ENCODE measurements at places on chromosomes 11 and 22.

GRCh38 chr11:120169981-120170698, 32.2 kb upstream of the TRIM29 start:
- DNase-seq: peak; percentile 2

DNA sequence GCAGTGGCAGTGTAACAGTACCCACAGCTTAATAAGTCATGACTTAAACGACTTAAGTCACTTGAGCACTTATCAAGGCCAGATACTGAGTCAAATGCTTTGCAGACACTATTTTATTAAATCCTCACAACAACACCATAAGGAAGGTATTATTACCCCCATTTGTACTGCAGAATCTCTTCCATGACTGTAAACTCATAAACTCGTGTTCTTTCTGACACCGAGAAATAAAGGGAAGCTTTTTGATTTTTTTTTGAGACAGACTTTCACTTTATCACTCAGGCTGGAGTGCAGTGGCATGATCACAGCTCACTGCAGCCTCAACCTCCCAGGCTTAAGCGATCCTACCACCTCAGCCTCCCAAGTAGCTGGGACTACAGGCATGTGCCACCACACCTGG, 103.8 kb downstream of the ABTB2 start:
- DNase-seq: no peak

- DNase-seq: peak; percentile 59
Measured at GRCh38 chr22:22787786-22788459, 99.7 kb upstream of the IGLL5 start.

DNA sequence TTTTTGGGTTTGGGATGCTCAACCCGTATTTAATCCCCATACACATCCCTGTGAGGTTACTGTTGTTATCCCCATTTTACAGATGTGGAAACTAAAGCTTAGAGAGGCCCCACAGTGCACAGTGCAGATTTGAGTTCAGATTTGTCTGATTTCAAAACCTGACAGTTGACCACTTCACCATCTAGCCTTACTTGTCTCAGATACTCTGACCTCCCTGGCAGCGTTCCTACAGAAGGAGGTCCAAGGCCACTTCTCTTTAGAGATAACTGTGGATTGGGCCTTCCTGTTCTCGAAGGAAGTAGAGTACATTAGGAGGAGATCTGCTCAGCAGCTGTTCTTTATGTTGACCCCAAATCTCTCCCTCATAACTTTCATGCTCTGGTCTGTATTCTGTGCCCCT, 46.7 kb upstream of the CTTN start:
- DNase-seq: no peak

DNA sequence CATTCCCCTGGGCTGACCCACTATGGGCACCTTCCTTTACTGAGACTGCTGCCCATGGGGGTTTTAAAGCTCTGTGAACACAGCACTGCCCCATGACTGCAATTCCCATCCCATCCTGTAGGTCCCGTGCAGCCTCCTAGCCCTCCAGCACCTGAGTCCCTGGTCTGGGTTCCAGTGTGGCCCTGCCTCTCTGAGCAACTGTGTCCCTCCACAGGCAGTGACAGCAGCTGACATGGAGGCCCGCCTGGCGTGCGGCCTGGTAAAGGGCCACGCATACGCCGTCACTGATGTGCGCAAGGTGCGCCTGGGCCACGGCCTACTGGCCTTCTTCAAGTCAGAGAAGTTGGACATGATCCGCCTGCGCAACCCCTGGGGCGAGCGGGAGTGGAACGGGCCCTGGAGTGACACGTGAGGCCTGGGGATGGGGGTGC, 12.6 kb downstream of the OMP start:
- DNase-seq: no peak

DNA sequence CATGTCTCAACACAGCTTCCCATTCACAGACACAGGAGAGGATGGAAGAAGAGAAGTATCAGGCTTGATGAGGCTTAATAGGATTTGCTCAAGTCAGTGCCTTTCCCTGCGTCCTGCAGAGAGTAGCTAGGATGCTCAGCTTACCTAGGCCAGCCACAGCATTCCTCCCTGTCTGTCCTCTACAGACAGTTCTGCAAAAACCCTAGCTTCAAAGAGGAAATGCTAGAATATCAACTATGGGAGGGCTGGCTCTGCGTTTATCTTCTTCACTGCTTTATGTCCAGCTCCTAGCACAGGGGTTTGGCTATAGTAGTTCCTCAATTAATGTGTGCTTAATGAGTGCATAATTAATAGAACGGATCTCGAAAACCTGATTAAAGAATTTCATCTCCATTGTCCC, 16.4 kb downstream of the KCNJ5 start:
- DNase-seq: no peak

DNA sequence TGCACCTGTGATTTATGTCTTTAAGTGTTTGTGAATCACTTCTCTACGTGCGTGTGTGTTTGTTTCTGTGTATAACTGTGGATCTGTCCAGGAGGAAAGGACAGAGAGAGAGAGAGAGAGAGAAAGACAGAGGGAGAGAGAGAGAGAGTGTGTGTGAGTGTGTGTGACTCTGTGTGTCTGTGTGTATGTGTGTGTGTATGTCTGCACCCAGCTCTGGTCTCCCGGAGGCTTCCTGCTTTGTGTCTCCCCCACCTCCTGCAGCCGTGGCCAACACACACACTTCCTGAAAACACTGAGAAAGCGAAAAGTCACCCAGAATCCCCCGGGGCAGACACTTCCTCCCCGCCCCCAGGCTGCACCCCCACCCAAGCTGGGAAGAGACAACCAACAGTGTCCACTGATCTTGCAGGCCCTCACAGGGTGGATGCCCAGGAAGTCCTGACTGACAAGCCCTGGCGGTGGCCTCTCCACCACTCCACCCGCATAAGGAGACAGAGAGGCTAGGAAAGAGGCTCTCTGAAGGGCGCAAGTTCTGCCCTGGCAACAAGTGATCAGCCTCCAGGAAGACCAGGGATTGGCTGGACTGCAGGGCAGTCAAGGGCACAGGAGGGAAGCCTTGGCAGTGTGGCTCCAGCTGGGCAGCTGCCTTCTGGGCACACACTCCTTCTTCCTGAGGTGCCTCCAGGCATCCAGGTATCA, 30.0 kb downstream of the ARAP1 start:
- peak; percentile 96 for DNase-seq

GRCh38 chr11:4125141-4125540, 30.5 kb downstream of the RRM1 start:
- no peak for DNase-seq
